ENCODE measurements at places on chromosomes 7 and 10.

GRCh38 chr10:43383204-43383971 lies 12.0 kb downstream of the FXYD4 start:
- DNase-seq: no peak

DNA sequence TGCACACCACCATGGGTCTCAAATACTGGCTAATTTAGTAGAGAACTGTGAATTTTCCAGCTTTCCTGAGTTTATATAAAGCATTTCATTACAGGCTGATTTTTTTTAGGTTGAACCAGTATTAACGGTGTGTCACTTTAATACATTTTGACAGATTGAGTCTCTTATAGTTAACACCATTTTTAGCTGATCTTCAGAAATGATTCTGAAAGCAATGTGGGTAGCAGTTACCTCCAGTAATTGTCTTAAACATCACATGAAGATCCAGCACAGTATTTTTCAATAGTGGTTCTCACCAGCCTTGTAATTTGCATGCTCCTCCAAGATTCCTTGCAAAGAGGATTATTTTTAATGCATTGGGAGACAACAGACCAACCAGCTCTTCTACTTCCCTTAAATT lies 693.6 kb downstream of the PHTF2 start:
- no peak for DNase-seq

- no peak for DNase-seq
These were observed 120.5 kb downstream of the CCNY start for GRCh38 chr10:35456784-35457183.

DNA sequence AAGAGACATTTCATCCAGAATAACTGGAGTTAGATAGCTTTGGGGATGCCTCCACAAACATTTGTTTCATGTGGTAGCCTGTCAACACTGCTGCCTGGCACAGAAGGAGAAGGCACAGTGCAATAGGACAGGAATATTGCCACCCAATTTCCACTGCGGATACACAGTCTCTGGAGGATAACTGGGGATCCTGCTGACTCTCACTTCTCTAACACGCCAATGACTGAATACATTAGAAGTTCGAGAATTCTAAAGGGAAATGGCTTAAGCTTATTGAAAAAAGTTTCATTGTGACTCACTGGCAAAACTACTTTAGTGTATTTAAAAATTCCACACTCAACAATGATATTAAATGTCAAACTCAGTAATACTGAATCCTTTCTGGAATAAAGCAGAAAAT lies 12.9 kb downstream of the ARL3 start:
- no peak for DNase-seq

DNA sequence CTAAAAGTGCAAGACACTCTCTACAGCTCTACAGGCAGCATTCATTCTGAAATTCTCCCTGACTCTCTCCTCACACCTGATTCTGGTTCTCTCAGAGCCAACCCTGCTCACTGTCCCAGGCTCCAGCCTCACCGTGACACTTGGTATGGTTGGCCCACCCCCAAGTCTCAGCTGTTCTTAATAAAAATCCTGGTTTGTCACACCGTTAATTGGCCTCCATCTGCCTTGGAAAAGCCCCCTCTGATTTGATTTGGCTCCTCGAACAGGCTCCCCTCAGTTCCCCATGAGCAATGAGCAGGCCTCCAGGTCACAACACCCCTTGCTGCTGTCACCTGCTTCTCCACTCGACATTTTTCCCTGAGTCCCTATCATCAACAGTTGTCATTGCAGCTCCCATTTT lies 507.3 kb upstream of the AUTS2 start:
- DNase-seq: no peak

DNA sequence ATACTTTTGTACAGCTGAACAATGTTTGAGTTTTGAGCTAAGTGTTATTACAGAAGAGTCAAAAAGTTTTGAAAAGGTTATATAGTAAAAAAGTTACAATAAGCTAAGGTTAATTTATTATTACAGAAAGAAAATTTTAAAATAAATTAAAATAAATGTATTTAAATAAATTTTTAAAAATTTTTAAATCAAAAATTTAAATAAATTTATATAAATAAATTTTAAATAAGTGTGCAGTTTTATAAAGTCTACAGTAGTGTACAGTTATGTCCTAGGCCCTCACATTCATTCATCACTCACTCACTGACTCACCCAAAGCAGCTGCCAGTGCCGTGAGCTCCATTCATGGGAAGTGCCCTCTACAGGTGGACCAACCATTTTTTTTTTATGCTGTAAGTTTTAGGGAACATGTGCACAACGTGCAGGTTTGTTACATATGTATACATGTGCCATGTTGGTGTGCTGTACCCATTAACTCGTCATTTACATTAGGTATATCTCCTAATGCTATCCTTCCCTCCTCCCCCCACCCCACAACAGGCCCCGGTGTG lies 462.9 kb upstream of the ZMIZ1 start:
- DNase-seq: no peak

- DNase-seq: no peak
These were observed 49.2 kb downstream of the RHOBTB1 start for GRCh38 chr10:60894786-60895185.

- no peak for DNase-seq
These were observed 70.8 kb downstream of the CHN2 start for GRCh38 chr7:29265208-29265923.

- DNase-seq: no peak
These were observed 12.8 kb downstream of the NOD1 start for GRCh38 chr7:30465811-30466180.

GRCh38 chr10:17859492-17860156 lies 50.5 kb downstream of the MRC1 start:
- DNase-seq: no peak

DNA sequence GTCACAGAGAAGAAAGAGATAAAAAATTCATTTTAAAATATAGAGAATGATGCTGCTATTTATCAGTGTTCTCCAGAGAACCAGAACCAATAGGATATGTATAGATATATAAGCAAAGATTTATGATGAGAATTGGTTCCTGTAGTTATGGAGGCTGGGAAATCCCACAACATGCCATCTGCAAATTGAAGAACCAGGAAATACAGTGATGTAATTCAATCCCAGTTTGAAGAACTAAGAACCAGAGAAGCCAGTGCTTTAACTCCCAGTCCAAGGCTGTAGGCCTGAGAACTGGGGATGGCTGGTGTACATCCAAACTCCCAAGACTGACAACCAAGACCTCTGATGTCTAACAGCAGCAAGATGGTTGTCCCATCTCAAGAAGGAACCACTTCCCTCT lies 192.9 kb upstream of the PLXDC2 start:
- DNase-seq: no peak

DNA sequence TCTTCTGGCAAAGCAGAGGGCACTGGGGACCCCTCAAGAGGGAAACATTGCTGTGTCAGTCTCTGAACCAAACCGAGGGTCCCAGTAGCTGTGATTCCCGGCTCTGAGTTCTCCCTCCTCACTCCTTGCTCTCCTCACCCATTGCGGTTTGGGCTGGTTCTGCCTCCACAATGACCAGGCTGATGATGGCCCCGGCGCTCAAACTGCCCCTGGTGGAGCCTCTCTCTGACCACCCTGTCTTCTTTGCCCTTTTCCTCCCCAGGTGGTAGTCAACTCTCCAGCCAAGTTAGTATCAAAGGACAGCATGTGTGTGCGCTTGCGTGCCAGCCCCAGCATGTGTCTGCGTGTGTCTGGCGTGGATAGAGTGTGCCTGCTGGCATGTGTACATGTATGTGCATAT lies 17.1 kb downstream of the LDB3 start:
- DNase-seq: no peak

- DNase-seq: no peak
These were observed 55.3 kb downstream of the TCAF1 start for GRCh38 chr7:143846692-143847091.

DNA sequence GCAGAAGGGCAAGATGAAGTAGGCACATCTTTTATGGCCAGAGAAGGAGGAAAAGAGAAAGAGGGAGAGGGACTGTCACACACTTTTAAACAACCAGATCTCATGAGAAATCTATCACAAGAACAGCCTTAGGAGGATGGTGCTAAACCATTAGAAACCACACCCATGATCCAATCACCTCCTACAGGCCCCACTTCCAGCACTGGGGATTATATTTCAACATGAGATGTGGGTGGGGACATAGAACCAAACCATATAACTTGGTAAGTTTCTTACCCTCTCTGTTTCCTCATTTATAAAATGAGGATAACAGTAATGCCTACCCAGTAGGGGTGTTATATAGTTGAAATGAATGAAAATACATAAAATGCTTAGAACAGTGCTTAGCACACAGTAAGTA lies 66.0 kb downstream of the CHCHD3 start:
- no peak for DNase-seq

GRCh38 chr7:134831862-134832261 lies 52.4 kb downstream of the CALD1 start:
- DNase-seq: no peak

DNA sequence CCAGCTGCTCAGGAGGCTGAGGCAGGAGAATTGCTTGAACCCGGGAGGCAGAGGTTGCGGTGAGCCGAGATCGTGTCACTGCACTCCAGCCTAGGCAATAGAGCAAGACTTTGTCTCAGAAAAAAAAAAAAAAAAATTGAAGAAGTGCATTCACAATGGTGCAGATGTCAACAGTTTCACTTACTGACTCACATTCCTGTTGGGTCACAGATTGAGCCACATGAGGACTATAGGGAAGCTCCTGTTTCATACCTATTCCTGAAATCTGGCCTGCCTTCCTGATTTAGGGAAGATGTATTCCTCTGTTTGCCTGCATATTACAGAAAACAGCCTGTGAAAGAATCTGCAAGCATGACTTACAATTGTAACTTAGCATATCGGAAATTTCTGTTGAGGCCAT lies 78.2 kb downstream of the AKR1C4 start:
- DNase-seq: no peak

- no peak for DNase-seq
These were observed 117.0 kb downstream of the CHCHD3 start for GRCh38 chr7:132964876-132965275.

- DNase-seq: no peak
These were observed 88.4 kb upstream of the SMNDC1 start for GRCh38 chr10:110392868-110393740.

DNA sequence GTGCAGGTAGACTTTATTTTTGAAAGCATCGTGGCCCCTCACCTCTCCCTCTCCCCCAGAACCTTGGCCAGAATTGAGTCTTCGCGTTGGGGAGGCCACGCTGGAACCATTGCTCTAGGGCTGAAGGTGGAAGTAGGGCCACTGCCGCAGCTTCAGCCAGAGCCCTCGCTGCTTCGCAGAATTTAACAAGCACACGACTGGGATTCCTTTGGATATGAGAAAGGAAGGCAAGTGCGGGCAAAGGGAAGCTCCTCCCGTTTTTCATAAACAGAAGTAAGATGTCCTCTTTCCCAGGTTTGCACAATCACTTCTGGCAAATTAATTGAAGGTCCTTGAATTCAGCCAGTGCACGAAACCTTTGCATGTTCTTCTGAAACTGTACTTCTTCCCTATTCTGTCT lies 168.1 kb downstream of the CCDC3 start:
- DNase-seq: no peak

- DNase-seq: no peak
These were observed 122.3 kb downstream of the WDR37 start for GRCh38 chr10:1178506-1178905.

GRCh38 chr10:1020958-1021357 lies 4.7 kb downstream of the IDI2 start:
- DNase-seq: no peak

- no peak for DNase-seq
These were observed 56.7 kb downstream of the CAMK2B start for GRCh38 chr7:44268671-44269070.

DNA sequence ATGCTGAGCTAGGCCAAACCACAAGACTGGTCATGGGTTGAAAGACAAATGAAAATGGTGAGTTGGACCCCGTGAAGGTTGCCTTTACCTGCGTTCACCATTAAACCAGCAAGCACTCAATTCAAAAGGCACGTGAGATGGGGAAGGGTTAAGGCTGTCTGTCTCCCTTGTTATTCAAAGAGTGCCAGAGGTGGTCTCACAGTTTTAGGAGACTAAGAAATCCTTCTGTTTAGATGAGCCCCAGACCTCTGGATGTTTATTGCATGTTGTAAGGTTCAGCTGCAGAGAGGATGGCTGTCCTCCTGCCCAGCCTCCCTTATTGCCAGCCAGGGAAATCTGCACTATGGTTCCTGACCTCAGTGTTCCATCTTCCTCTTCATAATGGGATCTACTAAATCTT lies 498.0 kb upstream of the CELF2 start:
- no peak for DNase-seq

DNA sequence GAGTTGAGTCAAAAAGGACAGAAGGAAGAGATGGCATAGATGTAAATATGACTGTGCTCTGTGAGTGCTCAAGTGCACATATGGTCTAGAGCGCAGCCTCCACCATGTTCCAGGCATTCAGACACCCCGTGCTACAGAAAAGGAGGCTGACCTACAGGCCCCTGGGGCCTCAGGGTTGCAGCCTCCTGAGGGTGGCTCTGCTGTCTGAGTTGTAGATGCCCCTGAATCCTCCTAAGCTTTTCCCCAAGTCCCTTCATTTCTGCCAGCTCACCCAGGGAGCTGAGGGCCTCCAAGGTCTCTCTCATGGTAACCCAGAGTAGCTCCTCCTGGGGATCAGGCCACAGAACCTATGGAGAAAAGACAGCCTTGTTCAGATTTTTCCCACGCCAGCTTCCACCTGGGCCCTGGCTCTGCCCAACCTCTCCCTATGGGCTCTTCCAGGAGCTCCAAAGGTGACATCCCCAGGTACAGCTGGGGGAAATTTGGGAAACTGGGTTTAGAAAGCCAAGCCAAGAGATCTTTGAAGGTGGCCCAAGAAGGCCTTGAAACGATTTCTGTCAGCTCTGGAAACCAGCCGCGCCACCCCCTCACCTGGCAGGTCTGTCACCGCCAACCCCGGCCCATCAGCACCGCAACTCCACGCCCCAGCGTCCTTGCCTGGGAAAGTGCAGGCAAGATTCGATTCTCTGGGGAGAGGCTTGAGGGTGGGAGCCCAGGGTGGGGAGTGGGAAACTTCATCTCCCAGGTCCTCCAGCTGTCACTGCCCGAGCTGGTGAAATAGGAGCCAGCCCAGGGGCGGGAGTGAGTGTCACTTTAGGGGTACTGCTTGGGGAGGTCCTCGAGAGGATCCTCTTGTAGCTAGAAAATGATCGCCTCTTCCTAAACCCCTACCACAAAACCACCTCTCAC lies 2.4 kb downstream of the ZNF467 start:
- no peak for DNase-seq

GRCh38 chr7:51234609-51235308 lies 81.8 kb downstream of the COBL start:
- no peak for DNase-seq

GRCh38 chr7:124754576-124755268 lies 10.9 kb downstream of the GPR37 start:
- no peak for DNase-seq

DNA sequence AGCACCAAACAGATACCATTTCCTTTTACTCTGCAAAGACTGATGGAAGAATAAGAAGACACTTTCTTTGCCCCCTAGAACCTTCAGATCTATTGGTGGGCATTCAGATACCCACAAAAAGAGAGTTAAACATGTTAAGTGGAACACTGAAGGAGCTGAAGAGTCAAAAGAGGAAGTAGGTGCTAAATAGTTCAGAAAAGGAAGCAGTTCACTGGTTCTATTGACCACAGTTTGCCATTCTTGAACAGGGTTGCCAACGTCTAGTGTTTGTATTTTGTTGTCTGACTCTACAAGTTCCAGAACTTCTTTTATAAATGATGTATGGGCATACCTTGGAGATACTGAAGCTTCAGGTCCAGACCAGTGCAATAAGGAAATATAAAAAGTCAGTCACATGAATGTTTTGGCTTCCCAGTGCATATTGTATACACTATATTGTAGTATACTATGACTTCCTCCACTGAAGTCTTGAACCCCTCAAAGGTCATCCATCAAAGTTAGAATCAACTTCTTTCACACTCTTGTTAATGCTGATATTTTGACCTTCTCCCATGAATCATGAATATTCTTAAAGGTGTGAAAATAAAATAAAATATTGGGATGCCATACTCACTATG lies 47.5 kb upstream of the AGR3 start:
- DNase-seq: no peak

Data from neural crest cell (in vitro differentiated cells).